ENCODE measurements at places on chromosomes 6 and 20.

GRCh38 chr20:42482808-42483207, 706.9 kb downstream of the PTPRT start:
- DNase-seq: no peak

DNA sequence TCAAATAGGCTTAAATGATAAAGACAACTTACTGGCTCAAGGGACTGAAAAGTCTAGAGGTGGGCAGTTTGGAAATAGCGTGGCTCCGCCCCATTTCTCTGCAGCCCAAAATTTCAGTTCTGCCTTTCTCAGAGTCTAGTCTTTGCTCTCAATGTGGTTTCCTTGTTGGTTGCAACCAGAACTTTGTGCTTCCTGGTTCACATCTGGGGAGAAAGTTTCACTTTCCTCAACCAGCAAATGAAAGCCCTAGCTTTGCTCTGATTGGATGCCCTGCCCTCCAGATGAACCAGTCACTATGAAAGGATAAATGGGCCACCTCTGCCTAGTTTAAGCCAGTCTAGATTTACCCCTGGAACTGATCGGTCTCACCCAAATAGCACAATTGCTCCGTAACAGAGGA, 14.9 kb downstream of the SYCP2L start:
- DNase-seq: peak; percentile 74

DNA sequence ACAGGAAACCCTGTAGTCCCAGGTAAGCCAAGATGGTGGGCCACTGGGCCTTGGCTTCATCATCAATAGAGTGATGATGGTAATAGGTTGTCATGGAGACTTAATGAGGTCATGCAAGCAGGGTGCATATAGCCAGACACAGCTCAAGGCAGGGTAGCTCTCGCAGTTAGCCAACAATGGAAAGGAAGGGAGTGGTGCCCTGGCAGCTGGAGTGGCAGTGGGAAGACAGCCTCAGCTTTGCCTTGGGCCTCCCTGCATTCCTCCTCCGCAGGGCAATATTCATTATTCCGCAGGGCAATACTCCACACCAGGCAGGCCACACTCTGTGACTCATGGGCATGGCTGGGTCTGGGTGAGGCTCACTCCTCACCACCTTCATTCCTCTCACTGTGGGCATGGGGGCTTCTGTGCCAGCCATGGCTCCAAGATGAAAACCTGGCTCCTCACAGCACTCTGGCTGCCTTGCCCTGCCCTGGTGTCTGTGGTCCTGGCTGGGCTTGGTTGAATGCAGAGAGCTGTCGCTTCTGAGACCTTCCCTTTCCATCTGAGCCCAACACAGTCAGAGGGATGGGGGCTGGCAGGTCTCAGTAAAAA, 163.1 kb upstream of the PMEPA1 start:
- DNase-seq: no peak

GRCh38 chr20:6940048-6940447, 172.6 kb downstream of the BMP2 start:
- DNase-seq: no peak

DNA sequence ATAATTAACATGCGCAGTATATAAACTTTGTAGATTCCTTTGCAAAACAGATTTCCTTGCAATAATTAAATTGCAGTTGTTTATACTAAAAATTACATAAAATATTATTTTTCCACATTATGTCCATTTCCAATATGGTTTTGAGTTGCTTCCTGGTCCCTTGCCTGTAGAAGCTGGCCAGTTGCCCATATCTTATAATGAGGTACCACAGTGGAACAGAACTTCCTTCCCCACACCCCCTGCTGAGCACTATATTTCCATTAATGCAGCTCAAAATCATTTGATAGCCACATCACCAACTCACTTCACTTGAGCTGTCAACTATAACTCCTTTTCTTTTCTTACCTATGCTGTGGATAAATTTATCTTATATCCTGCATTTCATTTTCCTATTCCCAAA, 194.6 kb downstream of the DST start:
- peak; percentile 26 for DNase-seq

GRCh38 chr20:11333634-11334033, 584.1 kb upstream of the BTBD3 start:
- DNase-seq: no peak

DNA sequence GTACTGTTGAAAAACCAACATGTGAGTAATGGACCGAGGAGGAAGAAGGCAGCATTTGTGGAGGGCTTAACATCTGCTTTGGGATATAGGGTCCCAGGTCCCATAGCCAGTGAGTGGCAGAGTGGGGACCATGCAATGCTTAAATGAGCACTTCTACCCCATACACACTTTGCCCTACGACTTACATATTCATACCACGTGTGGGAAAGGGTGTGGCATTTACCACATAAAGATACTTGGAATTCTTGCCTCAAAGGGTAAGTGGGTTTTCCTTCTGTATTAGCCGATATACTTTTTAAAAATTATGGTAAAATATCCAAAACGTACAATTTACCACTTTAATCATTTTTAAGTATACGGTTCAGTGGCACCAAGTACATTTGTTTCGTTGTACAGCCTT, 199.3 kb downstream of the BACH2 start:
- no peak for DNase-seq

DNA sequence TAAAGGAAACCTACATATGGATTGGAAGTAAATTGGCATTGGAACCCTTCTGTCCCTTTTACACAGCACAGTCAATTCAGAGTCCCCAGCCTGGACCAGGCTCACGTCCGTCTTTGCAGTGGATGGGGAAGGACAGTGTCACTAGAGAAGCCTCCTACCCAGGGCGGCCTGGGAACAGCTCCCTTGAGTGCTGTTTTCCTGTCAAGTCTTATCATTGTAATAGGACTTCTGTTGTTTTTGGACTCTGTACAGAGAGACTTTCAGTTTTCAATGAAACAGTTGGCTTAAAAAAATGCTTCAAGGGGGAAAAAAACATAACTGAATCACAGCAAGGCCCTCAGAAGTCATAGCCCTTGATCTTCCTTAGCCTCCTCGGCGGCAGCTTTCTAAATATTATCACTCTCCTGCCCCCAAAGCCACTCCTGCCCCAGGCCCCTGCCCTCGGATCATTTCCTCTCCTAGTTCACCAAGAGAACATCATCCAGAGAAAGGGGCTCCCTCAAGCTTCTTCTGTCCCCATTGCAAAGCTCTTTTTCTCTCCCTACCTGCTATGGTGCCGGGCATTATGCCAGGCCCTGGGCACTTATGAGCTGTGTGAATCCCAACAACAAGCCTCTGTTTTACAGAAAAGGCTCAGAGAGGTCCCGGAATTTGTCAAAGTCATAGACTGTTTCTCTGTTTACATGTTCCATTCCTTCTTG, 37.8 kb upstream of the CNKSR3 start:
- DNase-seq: no peak

Data from KBM-7 (cell line).